ENCODE measurements at places on chromosomes 7 and 10. TPM values are rescaled to one million over a fixed set of nuclear protein-coding genes. Genes with fewer than 3 reads are reported as not detected.
A peak's percentile ranks its signal among the peaks of the same experiment; 100 is the strongest.

- peak; percentile 28 for DNase-seq
These were observed 1066.1 kb upstream of the SORCS1 start for GRCh38 chr10:108230478-108231170.

The TACR2 gene
- total RNA-seq, result 0.26 TPM

DNA sequence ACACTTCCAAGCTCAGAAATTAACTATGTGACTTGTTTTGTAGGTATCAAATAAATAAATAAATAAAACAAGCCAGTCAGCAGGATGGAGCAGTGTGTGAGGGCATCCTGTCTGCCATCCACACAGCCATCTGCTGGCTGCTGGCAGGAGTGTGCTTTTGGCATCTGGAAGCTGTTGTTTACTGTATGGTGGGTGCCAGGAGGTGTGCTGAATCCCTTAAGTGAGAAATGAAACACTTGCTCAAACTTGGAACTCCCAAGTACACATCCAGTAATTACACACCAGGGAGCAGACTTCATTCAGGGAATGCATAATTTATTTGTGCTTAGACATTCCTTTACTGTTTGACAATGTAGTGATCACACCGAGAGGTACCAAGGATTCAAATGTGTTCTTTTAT lies 16.9 kb upstream of the TAX1BP1 start:
- DNase-seq, result peak; percentile 11

The IFIT1B gene
- not detected for total RNA-seq

GRCh38 chr10:43237128-43237527 lies 29.7 kb downstream of the RASGEF1A start:
- DNase-seq, result no peak

The ADAM12 gene
- total RNA-seq, result 33.9 TPM

The ATG9B gene
- under 0.01 TPM for total RNA-seq

The DOCK4 gene
- total RNA-seq, result 30.3 TPM

Data from fibroblast of lung (primary cell).